ENCODE measurements at places on chromosomes 1 and 21.

GRCh38 chr1:155077346-155077745 lies 1.3 kb upstream of the EFNA3 start:
- DNase-seq = no peak

- no peak for DNase-seq
These were observed 4.8 kb downstream of the KCNA2 start for GRCh38 chr1:110601332-110601731.

- no peak for DNase-seq
These were observed 611 bp upstream of the PIK3C2B start for GRCh38 chr1:204495078-204495753.

GRCh38 chr1:24859063-24860010 lies 70.7 kb downstream of the RUNX3 start:
- no peak for DNase-seq

DNA sequence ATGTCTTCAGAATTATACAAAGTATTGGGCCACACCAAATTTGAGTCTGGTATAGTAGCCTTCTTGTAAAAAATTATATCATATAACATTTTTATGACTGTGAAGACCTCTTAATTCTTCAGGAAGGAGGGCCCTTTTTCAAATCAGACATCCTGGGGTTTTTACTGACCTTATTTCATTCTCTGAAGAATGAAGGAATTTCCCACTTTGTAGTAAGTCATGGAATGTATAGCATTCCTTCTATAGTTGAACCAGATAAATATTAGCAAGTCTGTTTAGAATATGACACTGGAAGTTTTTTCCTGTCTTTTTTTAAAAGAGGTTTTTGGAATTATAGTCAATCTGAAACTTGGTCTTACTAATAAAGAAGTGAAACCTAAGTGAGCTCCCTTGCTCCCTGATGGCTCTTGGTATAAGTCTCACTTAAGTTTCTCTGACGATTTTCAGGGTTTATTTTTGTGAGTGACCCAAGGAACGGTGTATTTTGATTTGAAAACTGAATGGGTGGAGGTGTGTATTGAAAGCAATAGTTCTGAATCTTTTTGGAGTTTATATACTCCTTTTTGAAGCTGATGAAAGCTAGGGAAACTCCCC lies 23.7 kb downstream of the SNX27 start:
- DNase-seq = no peak

DNA sequence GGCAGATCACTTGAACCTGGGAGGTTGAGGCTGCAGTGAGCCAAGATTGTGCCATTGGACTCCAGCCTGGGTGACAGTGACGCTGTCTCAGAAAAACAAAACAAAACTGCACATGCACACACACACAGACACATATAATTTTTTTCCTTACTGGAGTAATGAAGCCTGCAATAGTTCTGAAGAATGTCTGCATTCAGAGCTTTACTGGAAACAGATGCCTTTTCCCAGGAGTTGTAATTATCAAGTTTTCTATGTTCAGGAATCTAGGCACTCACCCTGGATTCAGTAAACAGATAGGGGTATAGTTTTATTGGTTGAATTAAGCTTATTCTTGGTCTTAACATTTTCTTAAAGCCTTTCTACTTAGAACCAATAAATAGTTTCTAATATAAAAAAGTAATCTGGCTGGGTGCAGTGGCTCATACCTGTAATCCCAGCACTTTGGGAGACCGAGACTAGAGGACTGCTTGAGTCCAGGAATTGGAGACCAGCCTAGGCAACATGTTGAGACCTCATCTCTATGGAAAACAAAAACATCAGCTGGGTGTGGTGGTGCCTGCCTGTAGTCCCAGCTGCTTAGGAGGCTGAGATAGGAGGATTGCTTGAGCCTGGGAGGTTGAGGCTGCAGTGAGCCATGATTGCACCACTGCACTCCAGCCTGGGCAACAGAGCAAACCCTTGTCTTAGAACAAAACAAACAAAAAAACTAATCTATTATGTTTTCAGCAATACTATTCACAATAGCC lies 15.8 kb downstream of the SPEN start:
- no peak for DNase-seq

GRCh38 chr1:182607566-182607965 lies 3.4 kb upstream of the RGS16 start:
- DNase-seq = no peak

GRCh38 chr1:165226326-165226725 lies 130.2 kb downstream of the LMX1A start:
- DNase-seq = no peak

DNA sequence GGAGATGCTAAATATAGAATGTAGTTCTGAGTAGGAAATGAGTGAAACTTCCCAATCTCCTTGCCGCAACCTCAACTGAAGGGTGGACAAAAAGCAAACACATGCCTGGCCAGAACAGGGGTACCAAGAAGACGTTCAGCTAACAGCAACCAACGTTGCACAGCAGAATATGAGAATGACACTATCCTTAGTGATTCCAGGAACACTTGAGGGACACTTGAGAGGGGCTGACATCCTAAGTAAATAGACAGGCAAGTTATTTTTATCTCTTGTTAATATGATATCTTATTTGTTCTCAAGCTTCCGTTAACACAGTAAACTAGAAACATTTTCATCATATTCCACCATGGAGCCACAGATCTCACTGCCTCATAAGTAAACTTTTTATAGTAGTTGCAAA lies 908 bp downstream of the KRTAP19-1 start:
- DNase-seq = no peak

DNA sequence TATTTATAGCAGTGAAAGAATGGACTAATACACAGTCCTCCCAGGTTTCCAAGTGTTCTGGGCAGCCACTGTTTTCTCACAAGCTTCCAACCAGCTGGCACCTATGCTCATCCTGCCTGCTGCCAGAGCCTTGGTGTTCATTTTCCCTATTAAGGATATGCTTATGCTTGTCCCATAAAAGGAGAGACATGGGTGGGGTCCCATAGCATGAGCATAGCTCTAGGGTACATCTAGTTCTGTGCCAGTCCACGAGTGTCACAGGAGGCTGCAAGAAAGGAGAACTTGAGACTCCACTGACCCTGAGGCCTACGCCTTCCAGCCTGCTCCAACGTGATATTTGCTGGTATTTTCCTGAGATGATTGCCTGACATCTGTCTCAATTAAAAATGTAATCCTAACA lies 192.4 kb upstream of the PTGFR start:
- no peak for DNase-seq

DNA sequence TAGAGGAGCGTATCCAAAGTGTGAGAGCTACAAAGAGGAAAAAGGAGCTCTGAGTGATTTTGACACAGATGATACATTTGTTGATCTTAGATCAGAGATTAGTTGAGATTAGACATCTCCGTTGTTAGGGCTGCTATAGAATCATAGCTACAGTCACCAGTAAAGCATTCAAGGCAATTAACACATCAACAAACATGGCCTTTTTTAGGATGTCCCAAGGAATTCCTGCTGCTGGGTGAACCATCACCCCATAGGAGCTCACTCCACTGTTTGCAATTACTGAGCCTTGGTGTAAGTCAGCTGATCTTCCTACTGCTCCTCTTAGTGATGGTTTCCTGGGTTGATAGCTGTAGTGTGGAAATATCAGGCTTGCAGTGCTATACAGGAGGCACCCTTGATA lies 6.7 kb upstream of the RSRP1 start:
- no peak for DNase-seq

DNA sequence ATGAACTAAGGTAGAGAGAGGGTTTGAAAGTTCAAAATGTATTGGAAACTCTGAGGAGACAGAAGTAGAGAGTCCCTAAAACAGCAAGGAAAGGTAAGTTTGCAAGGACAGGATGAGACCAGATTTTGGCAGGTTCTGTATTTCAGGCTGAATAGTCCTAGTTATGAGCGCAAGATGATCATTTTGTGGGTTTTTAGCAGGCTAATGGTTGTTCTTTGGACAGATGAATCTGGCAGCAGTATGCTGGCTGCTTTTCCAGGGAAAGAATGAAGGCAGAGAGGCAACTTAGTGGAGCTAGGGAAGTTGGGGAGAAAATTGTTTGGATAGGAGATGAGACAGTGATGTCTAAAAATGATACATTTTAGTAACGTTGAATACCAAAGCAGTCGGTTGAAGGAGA lies 243.5 kb upstream of the NRIP1 start:
- DNase-seq = no peak

DNA sequence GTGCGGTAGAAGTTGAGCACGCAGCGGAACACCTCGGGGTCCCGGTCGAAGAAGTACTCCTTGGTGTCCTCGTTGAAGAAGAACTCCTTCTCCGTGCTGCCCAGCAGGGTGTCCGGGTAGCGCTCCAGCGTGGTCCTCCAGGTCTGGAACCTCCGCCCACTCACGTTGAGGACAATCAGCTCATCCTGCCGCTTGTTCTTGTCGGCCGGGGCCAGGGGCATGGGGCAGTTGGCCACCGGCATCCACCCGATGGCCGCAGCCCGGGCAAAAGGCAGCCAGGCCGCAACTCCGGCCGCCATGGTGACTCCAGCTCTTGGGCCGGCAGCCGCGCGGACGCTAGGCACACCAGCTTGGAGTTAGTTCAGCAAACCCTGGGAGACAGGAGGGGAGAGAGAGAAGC lies 7.0 kb downstream of the KCND3 start:
- DNase-seq = no peak

DNA sequence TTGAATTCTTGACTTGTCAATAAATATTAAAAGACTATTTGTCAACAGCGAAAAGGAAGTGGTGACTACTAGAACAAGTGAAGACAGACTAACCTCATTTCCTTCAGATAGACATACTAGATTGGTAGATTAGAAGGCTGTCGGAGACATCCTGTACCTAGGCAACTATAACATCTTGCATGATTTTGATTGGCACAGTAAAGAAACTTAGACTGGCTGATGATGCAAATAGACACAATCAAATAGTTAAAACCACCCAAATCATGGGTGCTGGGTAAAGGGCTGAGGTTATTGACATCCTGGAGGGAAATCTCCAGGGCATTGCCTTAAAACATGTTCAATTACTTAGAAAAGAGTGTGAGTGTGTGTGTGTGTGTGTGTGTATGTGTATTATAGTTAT lies 85.9 kb upstream of the EDEM3 start:
- no peak for DNase-seq

DNA sequence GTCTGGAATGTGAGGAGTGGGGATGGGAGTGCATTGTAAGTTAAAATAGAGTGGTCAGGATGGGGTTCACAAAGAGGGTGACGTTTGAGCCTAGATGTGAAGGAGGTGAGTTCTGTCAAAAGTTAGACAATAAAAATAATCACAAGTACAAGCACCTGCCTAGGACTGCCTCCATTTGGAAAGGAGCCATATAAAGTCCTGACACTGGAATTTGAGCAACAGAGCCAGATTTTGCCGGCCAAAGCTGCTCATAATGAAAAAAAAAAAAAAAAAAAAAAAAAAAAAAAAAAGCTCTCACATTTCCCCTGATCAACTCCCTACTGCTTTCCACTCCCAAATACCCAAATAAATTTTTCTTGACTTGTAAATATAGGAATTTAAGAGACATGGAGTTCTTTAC lies 4.1 kb downstream of the PALMD start:
- DNase-seq = no peak

- DNase-seq = no peak
These were observed 36.5 kb downstream of the PUM1 start for GRCh38 chr1:31029026-31029425.

DNA sequence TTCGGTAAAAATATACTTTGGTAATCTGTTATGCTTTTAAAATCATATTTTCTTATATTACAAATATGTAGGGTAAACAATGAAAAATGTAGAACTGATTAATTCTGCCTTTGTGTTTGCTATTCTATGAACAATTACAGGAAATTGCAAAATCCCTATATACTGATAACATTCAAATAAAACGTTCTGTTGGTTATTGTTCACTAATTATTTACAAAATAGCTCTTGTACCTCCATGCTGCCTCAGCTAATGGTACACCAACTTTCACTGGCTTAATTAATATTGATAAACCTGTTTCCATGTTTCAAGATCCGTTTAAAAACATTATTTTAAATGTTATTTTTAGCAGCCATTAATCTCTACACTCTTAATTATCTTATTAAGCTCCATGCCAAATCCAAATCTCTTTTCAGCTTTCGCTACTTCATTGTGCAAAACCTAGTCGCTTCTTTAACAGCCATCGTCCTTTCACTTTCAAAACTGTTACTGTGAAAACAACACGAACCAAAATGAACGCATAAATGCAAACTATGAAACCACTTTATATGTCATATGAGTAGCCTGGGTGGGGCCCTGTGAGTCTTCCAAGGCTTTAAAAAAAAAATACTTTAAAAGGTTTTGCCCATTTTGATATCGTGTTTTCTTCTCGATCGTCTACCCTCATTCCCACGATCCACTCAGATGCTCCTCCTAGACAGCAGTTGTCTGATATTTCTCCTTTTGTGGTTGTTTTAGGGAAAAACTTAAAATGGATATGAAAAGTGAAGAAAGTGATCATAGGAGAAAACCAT lies 807.1 kb downstream of the USP25 start:
- no peak for DNase-seq

DNA sequence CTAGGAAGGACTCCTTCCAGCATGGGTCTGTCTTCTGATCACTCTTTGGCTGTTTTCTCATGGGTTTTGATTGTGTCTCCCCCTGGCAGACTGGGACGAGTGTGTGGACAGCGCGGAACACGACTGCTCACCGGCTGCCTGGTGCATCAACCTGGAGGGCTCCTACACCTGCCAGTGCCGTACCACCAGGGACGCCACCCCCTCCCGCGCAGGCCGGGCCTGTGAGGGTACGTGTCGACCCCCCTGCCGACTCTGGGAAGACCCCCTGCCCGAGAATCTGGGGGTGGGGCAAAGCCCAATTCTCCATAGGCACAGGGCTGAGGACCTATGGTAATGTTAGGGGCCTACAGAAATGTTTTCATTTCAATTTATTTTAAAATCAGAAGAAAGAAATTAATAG lies 38.4 kb downstream of the UMODL1 start:
- DNase-seq = no peak

GRCh38 chr1:56825436-56825835 lies 6.2 kb upstream of the FYB2 start:
- no peak for DNase-seq

GRCh38 chr21:36663033-36663855 lies 35.7 kb upstream of the SIM2 start:
- DNase-seq = no peak

GRCh38 chr1:96365596-96366390 lies 355.8 kb upstream of the PTBP2 start:
- DNase-seq = no peak

GRCh38 chr1:62175568-62176179 lies 19.0 kb upstream of the L1TD1 start:
- DNase-seq = no peak

DNA sequence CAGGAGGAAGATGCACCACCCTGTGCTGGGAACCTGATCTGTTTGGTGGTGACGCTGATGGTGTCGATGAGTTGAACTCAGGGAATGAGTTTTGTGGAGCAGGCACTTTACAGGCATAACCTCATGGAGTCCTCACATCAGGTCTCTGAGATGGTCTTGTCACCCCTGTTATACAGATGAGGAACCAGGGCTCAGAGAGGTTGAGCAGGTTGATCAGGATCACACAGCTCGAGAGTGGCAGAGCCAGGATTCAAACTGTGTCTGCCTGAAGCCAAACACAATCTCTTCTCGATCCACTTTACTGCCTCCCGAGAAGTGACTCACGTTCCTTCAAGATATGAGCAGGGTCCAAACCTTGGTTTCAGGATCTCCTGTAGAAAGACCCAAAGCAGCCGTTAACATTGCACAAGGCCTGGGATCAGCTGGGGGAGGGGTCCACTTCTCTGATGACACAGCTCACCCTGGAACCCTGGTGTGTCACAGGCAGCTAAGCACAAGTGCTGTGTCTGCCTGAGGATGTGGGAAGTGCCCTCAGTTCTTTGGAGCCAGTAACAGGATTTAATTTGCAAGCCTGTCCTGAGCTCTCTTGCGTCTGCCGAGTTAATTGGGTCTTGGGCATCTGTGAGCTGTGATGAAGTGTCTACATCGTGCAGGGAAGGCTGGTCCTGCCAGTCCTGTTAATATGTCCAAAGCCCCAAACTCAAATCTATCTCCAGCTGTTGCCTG lies 65.4 kb upstream of the STUM start:
- DNase-seq = no peak
